ENCODE measurements at places on chromosomes 1 and 21.

- no peak for DNase-seq
These were observed 523.0 kb downstream of the PTPRC start for GRCh38 chr1:199161766-199162303.

DNA sequence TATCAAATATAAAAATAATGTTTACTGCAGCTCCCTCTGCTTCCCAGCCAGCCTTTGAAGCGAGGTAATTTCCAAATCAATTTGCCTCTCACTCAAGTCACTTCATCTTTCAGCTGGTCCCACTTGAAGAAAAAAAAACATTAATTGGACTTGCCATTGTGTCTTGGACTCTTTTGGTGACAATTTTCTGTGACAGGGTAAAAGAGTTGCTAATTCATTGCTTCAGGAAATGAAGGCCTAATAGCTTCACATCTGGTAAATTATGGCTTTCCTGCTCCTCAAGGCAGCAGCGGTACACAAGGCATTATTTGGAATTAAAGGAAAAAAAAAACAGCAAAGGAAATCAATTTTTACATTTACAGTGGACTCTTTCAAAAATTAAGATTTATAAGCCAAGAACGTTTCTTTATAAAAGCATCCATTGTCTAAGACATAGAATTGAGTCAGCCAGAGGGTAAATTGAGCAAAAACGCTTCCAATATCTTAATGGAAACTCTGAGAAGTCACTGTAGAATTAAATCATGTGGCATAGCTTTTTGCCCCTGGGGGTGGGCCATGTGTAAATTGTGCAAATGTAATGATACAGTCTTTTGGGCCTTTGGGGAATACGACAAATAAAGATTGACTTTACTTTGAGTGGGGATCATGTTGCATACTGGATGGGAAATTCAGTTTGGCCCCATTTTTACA lies 102.5 kb downstream of the LYPLAL1 start:
- peak; percentile 96 for DNase-seq

GRCh38 chr21:14602382-14602958 lies 56.4 kb upstream of the SAMSN1 start:
- DNase-seq, result no peak

DNA sequence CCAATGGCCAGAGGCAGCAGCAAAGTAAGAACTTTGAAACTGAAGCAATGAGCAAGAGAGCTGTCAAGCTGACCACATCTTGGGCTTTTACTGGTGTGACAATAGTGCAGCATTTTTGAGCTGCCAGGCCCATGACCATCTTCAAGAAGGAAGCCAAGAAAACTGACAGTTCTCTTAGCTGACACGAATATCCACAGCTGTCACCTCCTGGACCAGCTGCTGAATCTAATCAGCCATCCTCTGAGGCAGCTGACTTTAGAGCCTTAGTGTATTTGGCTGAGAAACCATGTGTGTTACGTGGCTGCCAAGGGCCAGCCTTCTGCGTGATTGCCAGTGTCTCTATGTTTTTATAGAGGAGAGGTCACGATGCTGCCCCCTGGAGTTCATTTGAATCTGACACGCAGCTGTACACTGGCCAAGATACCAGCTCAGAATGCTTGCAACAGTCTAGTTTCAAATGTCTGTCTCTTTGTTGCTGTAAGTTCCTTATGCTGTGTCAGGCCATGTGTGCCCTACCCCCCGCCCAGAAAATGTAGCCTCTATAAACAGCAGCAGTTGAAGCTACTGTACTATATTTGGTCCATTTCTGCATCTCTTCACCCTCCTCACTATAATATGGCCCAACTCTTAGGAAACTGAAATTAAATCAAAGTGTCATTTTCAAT lies 39.7 kb downstream of the PALMD start:
- DNase-seq, result peak; percentile 36

DNA sequence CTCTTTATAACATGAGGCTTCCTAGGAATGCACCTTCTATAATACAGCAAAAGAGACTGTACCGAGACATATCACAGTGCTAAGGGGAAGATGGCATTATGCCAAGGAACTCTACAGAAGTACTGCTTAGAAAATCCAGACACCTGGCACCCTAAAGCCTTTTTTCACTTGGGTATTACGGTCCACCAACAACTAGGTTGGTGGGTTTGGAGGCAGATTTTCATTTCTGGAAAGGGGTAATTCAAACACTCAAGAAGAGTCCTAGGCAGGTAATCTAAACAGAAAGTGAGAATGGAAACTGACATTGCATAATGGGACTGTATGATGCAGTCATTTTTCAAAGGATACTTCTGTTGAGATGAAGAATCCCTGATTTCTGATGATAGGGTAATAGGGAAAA lies 19.6 kb downstream of the SCMH1 start:
- DNase-seq, result peak; percentile 16
